Trophoblast cell (in vitro differentiated cells and primary cell): ENCODE measurements at places on chromosomes 4 and X.

DNA sequence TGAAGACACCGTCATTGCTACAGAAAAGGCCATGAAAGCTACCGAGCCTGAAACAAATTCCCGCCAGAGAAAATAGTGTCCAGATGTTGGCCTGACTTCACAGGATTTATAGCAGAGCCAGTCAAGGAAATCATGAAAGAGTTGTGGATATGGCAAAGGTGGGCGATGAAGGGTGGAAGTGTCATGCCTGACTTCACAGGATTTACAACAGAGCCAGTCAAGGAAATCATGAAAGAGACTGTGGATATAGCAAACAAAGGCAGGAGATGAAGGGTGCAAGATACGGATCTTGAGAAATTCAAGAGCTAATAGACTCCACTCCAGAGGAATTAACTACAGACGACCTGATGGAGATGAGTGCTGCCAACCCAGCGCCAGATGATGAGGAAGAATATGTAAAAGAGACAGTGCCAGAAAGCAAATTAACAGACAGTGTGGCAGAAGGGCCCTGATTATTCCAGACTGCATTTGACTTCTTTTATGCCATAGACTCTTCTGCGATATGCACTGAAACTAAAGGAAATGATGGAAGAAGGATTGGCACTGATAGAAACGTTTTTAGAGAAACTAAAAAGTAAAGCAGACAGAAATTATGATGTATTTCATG lies 17.2 kb downstream of the TRMT44 start:
- no peak for DNase-seq

GRCh38 chrX:805103-805670 lies 174.6 kb downstream of the SHOX start:
- DNase-seq = no peak

- no peak for DNase-seq
These were observed 87.5 kb downstream of the TRAPPC11 start for GRCh38 chr4:183746305-183747229.

DNA sequence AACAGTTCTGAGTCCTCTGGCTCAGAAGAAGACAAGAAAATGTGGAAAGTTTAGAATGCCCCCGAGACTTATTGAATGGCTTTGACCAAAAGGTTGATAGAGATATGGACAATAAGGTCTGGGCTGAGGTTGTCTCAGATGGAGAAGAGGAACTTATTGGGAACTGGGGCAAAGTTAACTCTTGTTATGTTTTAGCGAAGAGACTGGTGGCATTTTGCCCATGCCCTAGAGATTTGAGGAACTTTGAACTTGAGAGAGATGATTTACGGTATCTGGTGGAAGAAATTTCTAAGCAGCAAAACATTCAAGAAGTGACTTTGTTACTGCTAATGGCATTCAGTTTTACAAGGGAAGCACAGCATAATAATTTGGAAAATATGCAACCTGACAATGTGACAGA lies 1549.3 kb upstream of the ADGRL3 start:
- no peak for DNase-seq

GRCh38 chrX:148229801-148230303 lies 248.7 kb downstream of the FMR1NB start:
- peak; percentile 13 for DNase-seq

DNA sequence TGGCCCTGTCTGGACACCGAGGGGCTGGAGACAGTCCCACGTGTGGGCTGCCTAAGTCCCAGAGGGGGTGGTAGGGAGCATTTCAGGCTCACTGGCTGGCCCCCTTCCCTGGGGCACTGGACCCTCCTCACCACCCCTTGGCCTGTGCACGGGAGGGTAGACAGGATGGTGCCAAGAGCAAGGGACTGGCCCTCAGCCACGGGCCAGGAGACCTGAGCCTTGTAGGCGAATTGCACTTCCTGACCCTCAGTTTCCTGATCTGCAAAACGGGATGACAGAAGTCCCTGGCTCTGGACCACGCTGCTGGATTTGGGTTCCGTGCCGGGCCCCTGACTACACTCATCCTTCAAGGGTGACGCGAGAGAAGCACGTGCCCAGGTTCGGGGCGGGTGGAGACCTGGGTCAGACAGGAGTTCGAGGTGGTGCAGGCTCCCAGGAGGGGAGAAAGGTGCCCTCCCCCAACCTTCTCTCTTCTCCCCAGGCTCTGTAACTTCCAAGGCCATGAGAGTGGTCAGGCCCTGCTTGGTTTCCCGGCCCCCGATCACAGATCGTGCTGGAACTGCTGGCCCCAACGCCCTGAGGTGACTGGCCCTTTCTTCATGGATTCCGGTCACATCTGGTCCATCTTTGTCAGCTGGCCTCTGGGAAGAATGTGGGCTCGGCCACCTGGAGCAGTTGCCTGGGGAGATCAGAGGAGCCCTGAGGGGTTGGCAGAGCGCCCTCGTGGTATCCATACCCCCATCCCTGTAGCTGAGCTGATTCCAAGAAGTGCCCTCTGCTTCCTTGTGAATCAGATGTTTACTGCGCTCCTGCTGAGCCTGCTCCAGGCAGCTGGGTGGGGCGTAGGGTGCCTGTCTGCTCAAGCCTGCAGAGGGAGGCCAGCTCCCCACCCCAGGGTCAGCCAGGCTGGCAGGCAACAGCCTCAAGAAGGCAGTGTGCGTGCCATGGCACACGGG lies 3.3 kb downstream of the SH3BP2 start:
- peak; percentile 73 for DNase-seq

- no peak for DNase-seq
These were observed 268.8 kb downstream of the MID1IP1 start for GRCh38 chrX:39070009-39070408.

- no peak for DNase-seq
These were observed 27.9 kb upstream of the HGFAC start for GRCh38 chr4:3413675-3414420.

DNA sequence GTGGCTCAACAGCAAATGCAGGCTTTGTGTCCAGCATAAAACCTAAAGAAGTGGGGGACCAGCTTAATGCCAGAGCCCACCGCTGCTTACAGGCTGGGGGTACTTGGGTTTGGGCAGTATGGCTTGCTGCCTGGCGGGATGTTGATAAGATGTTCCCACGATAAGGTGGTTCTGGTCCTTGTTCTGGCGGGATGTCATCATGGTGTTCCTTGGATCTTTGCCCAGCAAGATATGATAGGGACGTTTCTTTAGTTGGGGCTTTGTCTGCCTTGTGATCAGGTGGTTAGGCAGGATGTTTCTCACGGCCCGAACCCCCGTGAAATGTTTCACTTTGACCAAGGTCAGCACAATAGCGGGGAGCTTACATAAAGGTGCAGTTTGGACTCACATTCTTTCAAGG lies 35.3 kb downstream of the PNPLA4 start:
- no peak for DNase-seq

DNA sequence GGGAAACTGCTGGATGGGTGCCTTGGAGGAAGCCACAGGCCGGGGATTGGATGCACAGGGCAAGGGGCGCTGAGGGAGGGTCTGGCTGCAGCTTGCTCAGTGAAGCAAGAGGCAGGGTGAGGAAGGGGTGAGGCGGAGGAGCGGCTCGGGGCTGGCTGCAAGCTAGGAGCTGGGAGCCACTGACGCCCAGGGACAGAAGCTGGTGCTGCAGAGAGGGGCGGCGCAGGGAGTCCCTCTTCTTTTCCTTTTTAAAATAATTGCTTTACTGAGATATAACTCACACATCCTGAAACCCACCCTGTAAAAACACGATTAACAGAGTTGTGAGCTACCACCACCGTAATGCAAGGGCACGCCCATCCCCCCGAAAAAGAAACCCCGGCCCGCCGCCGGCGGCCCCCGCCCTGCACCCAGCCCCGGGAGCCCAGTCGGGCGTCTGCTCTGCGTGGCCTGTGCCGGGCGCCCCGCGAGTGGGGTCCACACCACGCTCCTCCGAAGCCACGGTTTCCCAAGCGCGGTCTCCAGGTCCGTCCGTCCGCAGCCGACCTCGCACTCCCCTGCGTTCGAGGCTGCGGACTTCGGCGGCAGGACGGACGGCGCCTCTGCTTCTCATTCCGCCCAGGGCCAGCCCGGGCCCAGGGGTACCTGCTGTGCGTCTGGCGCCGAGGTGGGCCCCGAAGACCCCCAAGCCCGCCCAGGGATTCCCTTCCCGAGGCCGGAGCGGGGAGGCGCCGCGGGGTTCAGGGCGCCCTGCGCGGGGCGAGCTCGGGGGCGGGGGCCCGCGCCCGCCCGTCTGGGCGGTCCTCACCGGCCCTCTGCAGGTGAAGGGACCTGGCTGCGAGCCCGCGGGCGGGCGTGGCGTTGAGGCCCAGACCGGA lies 866 bp upstream of the UVSSA start:
- DNase-seq = peak; percentile 56

DNA sequence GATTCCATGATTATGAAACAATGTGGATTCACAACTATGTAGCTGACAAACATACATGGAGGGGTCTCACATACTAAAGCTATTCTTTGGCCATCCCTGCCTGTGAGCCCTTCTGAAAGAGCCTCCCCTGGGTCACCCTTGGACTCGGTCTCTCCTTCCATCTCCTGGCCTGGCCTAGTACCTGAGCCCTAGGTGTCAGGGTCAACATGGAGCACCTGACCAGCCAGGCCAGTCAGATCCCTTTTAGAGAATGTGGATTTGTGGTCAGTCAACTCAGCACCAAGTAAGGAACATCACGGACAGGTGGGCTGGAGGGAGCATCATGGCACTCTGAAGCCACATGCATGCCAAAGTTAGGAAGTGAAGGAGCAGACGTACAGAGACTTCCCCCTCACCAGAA lies 16.3 kb downstream of the ATP8A1 start:
- no peak for DNase-seq

GRCh38 chrX:123357941-123358340 lies 173.9 kb downstream of the GRIA3 start:
- DNase-seq = no peak

- no peak for DNase-seq
These were observed 249.9 kb upstream of the MAB21L2 start for GRCh38 chr4:150332086-150332485.

GRCh38 chr4:109214622-109215301 lies 87.7 kb downstream of the COL25A1 start:
- DNase-seq = no peak

- no peak for DNase-seq
These were observed 71.9 kb downstream of the ARSJ start for GRCh38 chr4:113907559-113907958.

DNA sequence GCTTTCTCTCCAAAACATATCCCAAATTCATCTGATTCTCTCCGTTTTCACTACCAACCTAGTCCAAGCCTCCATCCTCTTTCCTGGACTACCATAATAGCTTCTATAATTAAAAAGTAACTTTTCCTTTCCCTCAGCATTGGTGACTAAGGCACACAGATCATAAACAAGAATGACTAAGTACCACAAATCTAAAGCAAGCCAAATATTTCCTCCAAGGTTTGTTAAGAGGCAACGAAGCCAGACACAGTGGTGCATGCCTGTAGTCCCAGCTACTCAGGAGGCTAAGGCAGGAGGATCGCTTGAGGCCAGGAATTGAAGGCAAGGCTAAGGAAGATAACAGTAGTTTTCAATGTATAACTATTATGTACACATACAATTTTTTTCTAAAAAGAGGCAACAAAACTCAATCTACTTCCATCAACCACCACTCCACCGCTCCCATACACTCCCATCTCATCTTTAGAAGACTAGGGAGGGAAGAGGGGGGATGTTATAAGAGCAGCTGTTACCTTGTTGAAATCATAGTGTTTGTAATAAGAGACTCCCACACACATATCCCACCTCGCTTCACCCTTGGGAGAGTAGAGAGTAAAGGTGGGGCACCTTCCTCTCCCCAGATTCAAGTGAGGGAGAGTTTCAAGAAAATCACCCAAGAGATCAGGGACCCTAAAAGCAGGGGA lies 4.2 kb upstream of the JCHAIN start:
- DNase-seq = no peak

- no peak for DNase-seq
These were observed 1.5 kb downstream of the CCNG2 start for GRCh38 chr4:77158487-77158861.

DNA sequence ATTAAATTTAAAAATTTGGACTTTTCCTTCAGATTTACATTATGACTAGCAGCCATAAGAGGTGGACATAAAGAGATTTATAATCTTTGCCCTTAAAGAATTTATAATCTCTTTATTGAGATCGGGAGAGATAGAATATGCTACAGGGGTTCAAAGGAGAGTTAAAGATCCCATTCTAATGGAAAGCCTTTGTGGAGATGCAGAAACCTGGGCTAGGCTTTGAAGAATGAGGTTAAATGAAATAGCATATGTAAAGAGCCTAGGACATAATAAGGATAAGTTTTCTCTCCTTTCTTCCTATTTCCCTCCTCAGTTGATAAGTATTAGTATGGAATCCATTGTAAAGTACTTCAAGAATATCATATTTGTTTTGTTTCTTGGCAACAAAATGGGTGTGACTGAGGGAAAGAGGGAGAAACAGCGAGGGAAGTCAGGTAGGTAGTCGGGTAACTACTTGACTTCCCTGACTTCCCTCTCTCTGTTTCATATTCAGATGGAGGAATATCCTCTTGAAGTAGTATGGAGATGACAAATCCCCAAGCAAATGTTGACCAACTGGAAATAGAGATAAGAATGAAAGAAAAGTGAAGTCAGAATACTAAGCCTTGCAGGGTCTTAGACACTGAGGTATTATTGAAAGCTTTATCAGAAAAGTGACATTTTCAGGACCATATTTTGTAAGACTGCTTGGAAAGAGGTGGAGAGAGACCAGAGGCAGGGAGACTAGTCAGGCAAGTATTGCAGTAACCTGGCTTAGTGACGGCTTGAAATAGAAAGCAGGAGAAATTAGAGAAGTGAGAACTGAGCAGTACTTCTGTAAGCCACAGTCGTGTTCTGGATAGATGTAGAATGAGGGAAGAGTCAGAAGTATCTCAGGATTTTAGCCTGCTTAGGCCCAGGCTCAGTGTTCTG lies 82.9 kb downstream of the PDLIM5 start:
- peak; percentile 47 for DNase-seq

DNA sequence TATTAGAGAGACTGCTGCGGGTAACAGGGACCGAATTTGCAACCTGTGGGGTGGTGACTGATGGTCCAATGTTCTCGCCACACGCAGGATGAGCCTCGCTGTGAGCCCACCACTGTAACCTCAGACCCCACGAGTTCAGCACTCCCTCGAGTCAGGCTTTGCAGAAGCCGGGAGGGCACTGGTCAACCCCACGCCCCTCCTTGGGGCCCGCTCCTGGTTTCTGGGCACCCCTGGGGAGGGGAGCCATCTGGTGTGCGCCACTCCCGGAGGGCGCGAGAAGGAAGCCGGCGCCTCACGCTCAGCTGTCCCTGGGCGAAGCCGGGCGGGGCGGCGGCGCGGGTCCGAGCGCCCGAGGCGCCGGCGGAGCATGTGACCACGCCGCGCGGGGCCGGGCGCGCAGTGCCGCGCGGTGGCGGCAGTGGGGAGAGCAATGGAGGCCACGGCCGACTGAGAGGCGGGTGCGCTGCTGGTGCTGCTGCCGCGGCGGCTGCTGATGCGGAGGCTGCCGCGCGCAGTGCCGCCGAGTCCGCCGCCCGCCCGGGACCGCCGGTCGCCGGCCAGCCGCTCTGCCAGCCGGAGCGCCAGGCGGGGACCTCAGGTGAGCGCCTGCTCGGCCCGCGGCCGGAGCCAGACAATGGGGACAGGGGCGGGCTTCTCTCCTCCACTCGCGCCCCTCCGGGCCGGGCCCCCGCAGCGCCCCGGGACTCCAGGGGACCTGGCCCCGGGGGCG lies 100.1 kb downstream of the CEP135 start:
- peak; percentile 17 for DNase-seq

GRCh38 chr4:41505161-41505661 lies 32.7 kb upstream of the LIMCH1 start:
- no peak for DNase-seq

GRCh38 chr4:576245-576821 lies at the start of gene TMEM271:
Gene TMEM271, minus strand, starts transcription at chr4:576295. Its CDS starts 233 bp downstream, at chr4:576062.
- no peak for DNase-seq

- no peak for DNase-seq
These were observed 2.4 kb upstream of the NBDY start for GRCh38 chrX:56726605-56727004.

- no peak for DNase-seq
These were observed 56.3 kb downstream of the CCDC149 start for GRCh38 chr4:24856586-24856985.

- DNase-seq = no peak
These were observed 25.8 kb downstream of the ANXA10 start for GRCh38 chr4:168118116-168118655.
